ENCODE measurements at places on chromosomes 16 and 17.

- DNase-seq: peak; percentile 20
Observed at GRCh38 chr17:63309021-63309420, 137.1 kb downstream of the CYB561 start.

DNA sequence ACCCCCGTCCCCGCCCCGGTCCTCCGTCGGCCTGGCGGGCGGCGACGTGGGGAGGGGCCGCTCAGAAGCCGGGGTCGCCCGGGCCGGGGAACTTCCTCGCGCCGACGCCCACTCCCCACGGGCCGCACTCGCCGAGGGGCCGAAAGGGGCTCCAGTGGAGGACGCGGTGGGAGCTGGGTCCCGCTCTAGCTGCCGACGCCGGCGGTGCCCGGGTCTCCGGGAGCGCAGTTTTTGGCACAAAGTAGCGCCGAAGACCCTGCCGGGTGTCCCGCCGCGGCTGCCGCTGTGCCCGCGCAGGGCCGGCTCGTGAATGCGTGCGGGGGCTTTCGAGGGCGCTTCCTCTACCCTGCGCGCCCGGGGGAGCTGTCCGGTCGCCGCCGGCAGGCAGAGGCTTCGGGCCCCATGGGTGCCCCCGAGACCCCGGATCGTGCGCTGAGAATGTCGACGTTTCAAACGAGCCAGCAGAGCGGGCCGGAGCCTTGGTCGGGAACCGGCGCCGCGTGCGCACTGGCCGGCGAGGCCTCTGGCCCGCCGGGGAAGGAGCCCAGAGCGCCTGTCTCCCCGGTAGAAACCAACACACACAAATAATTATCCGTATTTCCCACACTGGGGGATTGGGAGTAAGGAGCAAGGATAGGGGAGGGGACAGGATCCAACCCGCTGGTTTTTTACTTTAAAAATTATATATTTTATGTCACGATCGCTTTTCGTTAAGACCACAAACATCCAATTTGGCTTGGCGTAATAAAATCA lies 46.6 kb upstream of the SLC38A10 start:
- peak; percentile 37 for DNase-seq

DNA sequence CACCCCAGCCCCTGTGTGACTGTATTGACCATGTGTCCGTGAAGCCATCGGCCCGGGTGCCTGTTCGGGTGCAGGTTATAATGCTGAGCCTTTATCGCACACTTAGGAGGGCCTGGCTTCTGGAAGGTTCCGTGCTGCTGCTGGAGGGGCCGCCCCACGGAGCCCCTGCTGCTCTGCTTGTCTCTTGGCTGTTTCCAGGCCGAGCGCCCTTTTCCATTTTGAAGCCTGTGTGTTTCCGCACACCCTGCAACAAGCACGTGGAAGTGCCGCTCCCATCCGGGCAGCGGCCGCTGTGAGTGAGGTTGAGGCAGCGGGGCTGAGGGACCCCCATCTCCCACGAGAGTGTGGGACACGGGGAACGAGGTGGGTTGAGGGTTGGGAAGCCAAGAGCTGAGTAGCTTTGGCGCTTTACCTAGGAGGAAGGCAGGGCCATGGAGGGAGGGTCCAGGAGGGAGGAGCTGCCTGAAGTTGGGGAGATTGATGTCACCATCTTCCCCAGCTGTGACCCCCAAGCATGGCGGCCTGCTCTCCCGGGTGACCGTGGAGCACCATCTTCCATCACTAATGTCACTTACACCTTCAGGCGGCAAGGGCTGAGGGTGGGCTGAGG lies 200.1 kb upstream of the GSE1 start:
- DNase-seq: no peak

- no peak for DNase-seq
Observed at GRCh38 chr16:35687781-35688180, 2228.4 kb downstream of the TP53TG3F start.

DNA sequence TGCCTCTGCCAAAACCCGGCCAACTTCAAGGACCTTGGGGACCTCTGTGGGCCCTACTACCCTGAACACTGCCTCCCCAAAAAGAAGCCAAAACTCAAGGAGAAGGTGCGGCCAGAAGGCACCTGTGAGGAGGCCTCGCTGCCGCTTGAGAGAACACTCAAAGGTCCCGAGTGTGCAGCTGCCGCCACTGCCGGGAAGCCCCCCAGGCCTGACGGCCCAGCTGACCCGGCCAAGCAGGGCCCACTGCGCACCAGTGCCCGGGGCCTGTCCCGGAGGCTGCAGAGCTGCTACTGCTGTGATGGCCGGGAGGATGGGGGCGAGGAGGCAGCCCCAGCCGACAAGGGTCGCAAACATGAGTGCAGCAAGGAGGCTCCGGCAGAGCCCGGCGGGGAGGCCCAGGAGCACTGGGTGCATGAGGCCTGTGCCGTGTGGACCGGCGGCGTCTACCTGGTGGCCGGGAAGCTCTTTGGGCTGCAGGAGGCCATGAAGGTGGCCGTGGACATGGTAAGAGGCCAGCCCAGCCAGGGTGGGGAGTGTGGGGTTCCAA lies 38.7 kb downstream of the SREBF1 start:
- no peak for DNase-seq

- DNase-seq: peak; percentile 32
Observed at GRCh38 chr16:2085669-2086068, 37.9 kb downstream of the TSC2 start.

GRCh38 chr17:39115135-39115534 lies 36.3 kb downstream of the PLXDC1 start:
- DNase-seq: peak; percentile 50

All from fibroblast of skin of scalp (primary cell).